CD8-positive, alpha-beta memory T cell (primary cell): ENCODE measurements at places on chromosomes 5 and 9. TPM values are rescaled to one million over a fixed set of nuclear protein-coding genes. Genes with fewer than 3 reads are reported as not detected.

- DNase-seq: no peak
Observed at GRCh38 chr9:135758870-135759269, 56.9 kb downstream of the KCNT1 start.

DNA sequence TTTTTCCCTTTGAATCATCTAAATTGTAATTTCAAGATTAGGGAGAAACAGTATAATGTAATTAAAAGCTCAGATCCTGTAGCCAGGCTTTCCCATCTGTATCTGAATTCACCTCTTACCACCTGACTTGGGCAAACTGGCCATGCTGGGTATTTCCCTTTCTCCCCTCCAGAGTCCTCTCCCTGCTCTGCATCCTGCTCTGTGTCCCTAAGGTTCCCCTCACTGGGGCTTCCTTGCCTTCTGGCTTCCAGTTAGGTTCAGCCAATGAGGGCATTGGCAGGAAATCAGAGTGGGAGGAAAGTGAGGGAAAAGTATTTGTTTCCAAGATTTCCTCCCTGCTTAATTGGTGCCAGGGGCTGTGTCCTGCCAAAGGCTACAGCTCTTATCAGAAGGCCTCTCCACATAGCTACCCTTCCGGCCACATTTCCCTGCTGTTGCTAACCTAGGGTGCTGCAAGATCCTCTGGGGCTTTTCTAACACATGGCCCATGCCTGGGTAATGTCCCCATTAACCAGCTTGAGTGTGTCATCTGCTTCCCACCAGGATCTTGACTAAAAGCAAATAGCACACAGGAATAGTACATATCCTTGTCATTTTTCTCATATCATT lies 51.0 kb upstream of the MPDZ start:
- no peak for DNase-seq

TSSK1B gene
- not detected for total RNA-seq

PRDM9 gene
- not detected for total RNA-seq
